ENCODE measurements at places on chromosomes 12 and 14.

GRCh38 chr14:100608064-100608463 is 20.8 kb upstream of the BEGAIN start:
- no peak for DNase-seq

- no peak for DNase-seq
Observed at GRCh38 chr12:51947246-51947996, 4.1 kb upstream of the ACVR1B start.

GRCh38 chr12:58104351-58104755 is 163.0 kb downstream of the ATP23 start:
- DNase-seq = no peak

GRCh38 chr12:15234508-15234907 is 13.3 kb upstream of the RERG start:
- DNase-seq = no peak

DNA sequence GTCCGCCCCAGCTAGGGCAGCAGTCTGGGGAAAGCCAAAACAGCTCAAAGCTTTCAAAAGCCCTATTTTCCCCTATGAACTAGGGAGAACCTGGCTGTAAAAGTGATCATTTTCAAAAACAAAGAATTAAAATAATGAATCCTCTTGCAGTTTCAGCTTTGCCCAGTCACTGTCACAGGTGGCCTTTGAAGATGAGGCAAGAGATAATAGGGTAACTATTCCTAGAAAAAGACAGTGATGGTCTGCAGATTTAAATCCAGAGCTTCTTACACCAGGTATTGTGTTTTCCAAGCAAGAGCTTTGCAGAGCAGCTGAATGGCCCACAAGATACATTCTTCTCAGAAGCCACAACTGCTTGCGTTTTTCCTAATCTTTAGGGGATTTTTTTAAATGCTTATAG is 80.2 kb upstream of the NUDT4 start:
- DNase-seq = no peak

GRCh38 chr12:68491204-68491960 is 119.3 kb upstream of the RAP1B start:
- no peak for DNase-seq

DNA sequence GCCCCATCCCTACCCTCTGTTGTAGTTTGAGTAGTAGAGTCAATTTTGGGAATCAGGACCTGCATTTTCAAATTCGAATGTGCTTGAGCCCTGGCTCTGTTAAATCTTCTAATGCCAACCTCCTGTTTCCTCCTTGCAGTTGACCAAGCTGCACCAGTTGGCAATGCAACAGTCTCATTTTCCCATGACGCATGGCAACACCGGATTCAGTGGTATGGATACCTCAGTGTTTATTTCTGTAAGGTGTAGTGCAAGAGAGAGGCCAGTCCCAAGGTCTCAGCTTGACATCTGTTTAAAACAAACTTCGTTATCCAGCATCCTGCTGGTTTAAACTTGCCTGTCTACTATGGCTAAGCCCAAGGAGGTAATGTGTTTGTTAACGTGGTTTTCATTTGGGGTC is 15.2 kb downstream of the PCBP2 start:
- no peak for DNase-seq

DNA sequence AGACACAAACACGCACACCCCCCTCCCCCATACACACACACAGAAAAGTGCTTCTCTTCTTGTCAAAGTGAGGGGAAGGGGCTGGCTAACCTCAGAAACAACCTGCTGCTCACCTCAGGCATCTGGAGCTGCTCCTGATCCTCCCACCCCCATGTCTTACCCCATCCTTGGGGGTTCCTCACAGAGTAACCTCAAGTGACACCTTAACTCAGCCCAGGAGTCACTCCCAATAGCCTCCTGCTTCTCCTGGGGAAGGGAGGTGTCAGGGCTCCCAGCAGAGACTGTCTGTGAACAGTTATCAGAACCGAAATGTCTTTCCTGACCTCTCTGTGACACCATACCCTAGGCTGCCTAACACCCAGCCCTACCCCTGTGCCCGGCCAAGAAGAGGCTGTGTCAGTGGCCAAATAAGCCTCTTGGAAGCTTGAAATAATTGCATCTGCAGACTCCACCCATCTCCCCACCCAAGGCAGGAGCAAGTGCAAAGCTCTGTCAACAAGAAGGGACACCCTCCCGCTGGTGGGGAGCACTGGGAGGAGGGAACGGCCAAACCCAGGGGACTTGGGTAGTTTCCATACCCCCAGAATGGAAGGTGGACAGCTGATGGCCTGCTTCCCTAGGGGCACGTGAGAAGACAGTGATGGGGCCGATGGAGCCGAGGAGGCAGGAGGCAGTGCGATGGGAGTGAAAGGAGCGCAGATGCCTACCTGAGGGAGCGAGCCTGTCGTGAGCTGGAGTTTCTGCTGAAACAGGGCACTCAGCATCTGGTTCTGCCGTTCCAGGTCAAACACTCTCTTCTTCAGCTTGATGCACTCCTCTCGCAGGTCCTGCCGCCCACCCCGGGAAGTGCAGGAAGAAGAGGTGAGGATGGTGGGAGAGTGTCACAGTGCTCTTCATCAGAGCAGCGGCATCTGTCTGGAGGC is 26.8 kb downstream of the NCKAP5L start:
- DNase-seq = no peak

- no peak for DNase-seq
Observed at GRCh38 chr12:123813349-123813748, 51.2 kb downstream of the DNAH10 start.

DNA sequence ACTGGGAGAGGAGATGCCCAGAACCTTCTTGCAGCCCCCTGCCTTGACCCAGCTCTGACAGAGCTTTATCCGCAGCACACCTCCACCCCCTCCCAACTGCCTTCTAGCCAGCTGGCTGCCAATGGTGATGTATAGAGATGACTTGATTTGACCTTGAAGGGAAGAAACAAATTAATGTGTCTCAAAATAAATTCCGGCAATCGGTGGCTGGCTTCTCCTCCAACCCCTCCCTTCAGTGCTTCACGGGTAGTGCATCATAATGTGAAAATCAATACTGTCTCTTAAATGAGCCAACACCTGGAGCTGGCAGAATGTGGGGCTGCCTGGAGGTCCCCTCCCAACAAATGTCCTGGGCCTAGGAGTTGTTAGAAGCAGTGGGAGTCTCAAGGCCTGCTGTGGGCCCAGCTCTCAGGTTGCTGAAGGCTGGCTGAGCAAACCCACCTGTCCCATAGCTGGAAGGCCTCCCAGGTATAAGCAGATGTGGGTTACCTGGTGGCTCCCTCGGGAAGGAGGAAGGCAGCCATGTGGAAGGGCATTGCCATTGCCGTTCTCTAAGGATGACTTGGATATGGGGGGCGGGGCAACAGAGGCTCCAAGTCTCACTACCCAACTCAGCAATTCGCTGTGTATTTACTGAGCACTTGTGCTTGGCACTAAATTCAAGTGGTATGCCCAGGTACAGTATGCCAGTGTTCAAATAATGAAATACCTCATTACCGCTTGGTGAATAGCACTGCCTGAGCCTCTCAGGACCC is 23.2 kb downstream of the HSPB8 start:
- no peak for DNase-seq

- no peak for DNase-seq
Observed at GRCh38 chr12:10406725-10407124, 2.8 kb downstream of the KLRC4 start.

- DNase-seq = no peak
Observed at GRCh38 chr14:53043027-53043581, 92.3 kb upstream of the FERMT2 start.

DNA sequence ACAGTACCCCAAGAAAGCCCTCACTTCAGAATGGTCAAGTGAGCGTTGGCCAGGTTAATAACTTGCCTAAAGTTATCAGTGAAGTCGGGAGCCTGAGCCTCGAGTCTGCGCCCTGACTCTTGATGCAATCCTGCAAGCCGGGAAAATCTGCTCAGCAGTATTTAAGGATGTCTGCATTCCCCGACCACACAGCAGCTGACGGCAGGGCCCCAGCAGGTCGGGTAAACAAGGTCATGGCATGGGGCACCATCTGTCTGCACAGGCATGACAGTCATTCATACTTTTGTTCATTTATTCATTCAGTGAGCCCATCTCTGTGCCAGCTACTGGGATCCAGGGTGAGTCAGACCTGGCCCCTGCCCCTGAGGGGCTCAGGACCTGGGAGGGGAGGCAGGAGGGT is 11.1 kb downstream of the ABCB9 start:
- no peak for DNase-seq

DNA sequence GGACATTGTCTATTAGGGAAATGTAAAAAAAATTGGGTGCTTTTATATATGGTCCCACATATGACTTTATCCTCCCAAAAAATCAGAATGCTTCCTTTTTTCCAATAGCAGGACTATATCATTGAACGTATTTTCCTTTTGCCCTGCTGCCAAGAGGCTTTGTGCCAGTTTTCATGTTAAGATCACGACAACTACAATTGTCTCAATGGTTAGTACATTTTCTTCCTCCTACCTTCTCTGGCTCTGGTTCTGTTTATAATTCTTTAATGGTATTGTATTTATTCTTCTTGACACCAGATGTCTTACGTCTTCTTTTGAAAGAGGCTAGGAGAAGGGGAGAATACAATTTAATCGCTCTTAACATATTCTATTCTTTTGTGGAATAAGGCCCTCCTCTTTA is 106.9 kb downstream of the ANO6 start:
- no peak for DNase-seq

GRCh38 chr12:4279198-4279690 is 5.7 kb downstream of the CCND2 start:
- DNase-seq = no peak

DNA sequence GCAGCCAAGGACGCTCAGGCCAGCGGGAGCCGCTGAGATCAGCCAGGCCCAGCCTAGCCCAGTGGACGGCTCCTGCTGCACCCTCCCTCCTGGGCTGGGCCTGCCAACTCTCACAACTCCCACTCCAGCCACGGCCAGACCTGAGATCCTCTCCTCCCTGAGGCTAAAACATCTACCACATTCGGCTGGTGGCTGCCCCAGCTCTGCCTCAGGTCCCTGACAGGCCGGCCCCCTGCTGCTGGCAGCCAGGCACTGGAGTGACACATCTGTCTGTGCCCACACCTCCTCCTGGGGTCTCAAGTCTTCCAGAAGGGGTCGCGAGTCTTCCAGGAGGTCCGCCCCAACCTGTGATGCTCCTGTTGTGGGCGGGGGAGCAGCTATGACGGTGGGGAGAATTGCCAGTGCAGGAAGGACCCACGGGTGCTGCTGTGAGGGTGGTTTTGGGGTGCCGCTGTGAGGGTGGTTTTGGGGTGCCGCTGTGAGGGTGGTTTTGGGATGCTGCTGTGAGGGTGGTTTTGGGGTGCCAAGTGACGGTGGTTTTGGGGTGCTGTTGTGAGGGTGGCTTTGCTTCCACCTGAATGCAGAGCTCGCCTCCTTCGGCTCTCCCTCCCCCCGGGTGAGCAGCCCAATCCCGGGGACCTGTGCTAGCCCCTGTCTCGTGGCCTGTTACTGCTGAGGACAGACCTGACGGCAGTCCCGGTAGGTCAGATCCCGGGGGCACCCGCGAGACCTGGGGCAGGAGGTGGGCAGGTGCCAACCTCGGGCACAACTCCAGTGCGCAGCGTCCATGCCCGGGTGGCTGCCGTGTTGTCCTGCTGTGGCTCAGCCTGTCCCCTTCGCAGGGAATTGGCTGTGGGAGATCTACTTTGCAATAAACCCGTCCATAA is 27.5 kb upstream of the C14orf180 start:
- no peak for DNase-seq

- no peak for DNase-seq
Observed at GRCh38 chr12:48074266-48074665, 31.6 kb downstream of the SENP1 start.

DNA sequence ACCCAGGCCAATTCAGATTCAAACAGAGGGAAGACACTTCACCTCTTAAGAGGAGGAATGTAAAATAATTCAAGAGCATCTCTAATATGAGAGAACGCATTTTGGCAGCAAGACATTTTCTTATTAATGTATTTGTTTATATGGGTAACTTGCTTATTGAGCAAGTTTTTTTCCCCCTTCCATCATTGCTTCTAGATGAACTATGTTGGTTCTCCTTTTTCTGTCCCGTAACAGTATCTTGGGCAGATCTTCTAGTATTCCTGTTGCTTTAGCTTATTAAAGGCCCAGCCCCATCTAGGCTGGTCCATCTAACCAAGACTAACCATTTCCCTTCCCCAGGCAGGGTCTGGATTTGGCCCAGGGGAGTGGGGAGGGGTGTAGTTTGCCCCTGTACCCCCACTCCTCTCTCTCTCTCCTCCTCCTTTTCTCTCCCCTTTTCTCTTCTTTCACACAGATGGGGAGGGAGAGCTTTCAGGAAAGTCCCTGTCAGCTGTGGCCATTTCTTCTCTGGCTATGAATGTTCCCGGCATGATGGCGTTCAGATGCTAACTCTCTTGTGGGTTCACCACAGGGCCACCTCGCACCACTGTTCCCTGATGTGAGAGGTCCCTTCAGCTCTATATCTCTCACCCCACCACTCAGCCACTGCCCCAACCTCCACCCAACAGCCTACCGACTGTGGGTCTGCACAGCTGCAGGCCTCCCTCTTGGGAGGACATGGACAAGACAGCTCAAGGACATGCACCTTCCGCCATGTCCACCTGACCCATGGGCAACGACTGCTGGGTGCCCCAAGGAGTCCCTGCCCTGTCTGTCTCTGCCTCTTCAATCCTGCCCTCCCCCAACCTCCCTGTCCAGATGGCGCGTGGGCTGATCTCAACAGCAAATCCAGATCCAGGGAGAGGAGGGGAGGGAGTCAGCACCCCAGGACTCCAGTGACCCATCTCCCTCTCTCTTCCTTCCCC is 15.8 kb upstream of the RPS6KL1 start:
- DNase-seq = no peak

GRCh38 chr14:85428926-85429325 is 101.0 kb upstream of the FLRT2 start:
- no peak for DNase-seq

DNA sequence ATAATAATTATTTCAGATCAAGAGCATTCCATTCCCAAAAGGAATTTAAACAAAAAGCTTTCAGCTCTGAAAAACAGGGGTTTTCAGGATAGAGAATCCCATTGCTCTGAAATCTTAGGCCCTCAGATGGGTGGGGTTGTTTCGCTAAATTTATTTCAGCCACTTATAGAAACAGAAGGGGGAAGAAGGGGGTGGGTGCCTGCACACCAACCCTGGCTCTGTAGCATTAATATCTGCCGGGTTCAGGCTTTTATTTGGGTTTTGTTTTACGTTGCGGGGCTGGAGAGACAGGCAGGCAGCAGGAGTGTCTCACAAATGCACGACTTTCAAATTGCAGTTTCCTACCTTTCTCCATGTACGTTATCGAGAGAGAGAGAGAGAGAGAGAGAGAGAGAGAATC is 12.5 kb upstream of the ZFP36L1 start:
- no peak for DNase-seq

DNA sequence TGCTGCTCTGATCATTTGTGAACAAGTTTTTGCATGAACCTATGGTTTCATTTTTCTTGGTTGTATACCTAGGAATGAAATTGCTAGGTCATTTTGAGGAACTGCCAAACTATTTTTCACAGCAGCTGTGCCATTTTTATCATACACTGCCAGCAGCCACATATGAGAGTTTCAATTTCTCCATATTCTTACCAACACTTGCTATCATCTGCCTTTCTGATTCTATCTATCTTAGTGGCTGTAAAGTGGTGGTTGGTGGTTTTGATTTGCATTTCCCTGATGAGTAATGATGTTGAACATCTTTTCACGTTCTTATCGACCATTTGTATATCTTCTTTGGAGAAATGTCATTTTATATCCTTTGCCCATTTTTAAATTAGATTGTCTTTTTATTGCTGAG is 146.1 kb downstream of the C12orf75 start:
- DNase-seq = no peak

GRCh38 chr12:83945871-83946270 is 966.7 kb downstream of the SLC6A15 start:
- no peak for DNase-seq

All from effector memory CD4-positive, alpha-beta T cell (primary cell).